ENCODE measurements at places on chromosomes 16 and 17.

GRCh38 chr16:72836181-72836580 is 211.7 kb downstream of the ZFHX3 start:
- no peak for DNase-seq

DNA sequence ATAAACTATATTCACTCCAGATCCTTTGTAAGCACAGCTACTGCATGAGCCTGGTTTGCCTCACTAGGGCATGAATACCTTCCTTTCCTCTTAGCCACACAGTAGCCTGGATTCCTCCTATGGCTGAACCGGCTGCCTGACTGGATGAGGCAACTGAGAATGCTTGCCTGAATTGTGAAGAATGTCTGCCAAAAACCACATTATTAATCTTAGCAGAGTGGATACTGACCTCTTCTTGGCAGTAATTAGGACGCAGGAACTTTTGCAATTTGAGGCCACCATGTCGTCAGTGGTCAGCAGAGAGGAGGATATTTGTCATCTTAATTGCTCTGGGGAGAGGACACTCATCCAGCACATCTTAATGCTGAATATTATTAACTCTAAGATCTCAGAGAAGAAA is 651.8 kb upstream of the GOT2 start:
- DNase-seq = peak; percentile 94

GRCh38 chr17:66580184-66580955 is 254.5 kb upstream of the CACNG5 start:
- DNase-seq = peak; percentile 52

GRCh38 chr17:29726715-29727252 is 104.1 kb upstream of the CORO6 start:
- DNase-seq = no peak

Data from HFFc6 (cell line).